ENCODE measurements at places on chromosomes 13 and 19.

GRCh38 chr13:46745706-46746105, 51.3 kb downstream of the ESD start:
- DNase-seq: no peak

GRCh38 chr19:46361915-46362314, 15.0 kb downstream of the PPP5C start:
- no peak for DNase-seq

GRCh38 chr19:8478598-8478997, 23.8 kb downstream of the PRAM1 start:
- no peak for DNase-seq

GRCh38 chr13:69648340-69649062, 459.1 kb upstream of the ATXN8OS start:
- no peak for DNase-seq

GRCh38 chr19:6866741-6867151, 20.6 kb upstream of the ADGRE1 start:
- DNase-seq: no peak

DNA sequence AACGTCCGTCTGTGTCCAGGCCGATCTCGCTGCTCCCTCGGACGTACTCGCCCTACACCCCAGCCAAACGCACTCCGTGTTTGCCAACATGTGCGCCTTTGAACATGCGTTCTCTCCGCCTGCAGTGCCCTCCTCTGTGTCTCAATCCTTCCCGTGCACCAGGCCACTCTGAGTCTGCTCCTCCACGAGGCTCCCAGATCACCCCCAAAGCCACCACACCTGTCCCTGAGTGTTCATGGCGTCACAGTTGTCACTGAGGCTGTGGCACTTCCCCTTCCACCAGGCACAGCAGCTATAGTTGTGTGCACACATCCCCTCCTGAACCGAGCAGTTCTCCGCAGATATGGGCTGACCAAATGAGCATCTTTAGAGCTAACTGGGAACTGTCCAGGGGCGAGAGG, 35.6 kb downstream of the RASA3 start:
- no peak for DNase-seq

DNA sequence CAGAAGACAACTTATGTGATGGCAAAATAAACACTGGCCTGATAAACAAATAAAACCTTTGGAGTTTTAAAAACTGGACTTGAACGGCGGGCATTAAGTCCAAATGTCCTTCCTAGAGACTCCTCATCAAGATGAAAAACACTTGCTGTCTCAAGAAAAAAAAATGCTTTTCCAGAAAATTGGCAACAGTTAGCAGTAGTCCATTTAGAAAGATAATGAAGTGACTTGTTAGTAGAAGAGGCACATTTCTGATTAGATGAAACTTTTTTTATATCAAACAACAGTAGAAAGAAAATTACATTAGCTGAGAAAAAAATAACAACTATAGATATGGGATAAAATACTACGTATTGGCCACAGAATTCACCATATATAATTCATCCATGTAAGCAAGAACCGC, 1750.7 kb upstream of the PCDH20 start:
- DNase-seq: no peak

DNA sequence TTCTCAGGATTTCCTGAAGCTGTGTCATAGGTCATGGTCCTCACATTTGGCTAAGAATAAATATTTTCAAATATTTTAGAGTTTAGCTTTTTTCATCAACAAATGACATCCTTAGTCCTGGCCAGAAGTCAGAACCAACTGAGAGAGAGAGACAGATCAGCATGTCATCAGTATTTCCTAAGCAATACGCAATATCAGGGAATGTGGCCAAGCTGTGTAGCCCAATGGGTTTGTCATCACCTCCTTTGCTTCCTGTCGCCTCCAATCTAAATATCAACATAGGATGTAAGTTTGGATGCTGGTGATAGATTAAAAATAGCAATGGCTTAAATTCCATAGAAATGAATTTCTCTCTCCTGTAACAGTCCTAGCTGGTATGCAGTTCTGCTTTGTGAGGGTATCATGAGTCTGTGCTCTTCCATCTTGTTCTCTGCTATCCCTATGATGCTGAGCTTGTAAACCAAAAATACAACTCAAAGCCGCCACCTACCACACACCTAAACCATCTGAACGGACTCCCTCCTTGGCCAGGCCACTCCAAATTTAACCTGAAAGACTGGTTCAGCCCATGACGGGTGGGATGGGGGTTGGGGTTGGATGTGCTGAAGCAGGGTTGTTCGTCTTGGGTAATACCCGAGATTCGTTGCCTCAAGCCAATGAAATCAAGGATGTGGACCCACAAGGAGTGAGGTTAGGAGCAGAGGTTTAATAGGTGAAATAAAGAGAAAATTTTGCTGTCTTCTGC, 10.0 kb upstream of the IGSF23 start:
- no peak for DNase-seq

GRCh38 chr19:13926715-13927114, 11.5 kb downstream of the PODNL1 start:
- no peak for DNase-seq

- DNase-seq: no peak
These were observed 49.7 kb downstream of the CRTC1 start for GRCh38 chr19:18733196-18733647.

- DNase-seq: no peak
These were observed 18.1 kb downstream of the GADD45B start for GRCh38 chr19:2494084-2494446.

GRCh38 chr13:104006625-104007075, 940.4 kb upstream of the SLC10A2 start:
- DNase-seq: no peak

DNA sequence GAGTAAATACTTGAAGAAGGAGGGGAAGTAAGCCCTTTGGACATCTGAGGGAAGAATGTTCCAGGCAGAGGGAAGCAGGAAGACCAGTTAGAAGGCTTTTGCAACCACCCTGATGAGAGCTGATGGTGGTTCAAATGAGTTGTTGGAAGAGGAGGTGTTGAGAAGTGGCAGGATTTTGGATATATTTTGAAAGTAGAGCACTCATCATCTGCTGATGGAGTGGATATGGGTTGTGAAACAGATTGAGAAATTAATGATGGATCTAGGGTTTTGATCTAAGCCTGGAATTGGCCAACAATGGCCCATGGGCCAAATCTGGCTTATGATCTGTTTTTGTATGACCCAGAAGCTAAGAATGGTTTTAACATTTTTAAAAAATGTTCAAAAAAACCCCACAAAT, 230.7 kb downstream of the NDFIP2 start:
- DNase-seq: no peak

DNA sequence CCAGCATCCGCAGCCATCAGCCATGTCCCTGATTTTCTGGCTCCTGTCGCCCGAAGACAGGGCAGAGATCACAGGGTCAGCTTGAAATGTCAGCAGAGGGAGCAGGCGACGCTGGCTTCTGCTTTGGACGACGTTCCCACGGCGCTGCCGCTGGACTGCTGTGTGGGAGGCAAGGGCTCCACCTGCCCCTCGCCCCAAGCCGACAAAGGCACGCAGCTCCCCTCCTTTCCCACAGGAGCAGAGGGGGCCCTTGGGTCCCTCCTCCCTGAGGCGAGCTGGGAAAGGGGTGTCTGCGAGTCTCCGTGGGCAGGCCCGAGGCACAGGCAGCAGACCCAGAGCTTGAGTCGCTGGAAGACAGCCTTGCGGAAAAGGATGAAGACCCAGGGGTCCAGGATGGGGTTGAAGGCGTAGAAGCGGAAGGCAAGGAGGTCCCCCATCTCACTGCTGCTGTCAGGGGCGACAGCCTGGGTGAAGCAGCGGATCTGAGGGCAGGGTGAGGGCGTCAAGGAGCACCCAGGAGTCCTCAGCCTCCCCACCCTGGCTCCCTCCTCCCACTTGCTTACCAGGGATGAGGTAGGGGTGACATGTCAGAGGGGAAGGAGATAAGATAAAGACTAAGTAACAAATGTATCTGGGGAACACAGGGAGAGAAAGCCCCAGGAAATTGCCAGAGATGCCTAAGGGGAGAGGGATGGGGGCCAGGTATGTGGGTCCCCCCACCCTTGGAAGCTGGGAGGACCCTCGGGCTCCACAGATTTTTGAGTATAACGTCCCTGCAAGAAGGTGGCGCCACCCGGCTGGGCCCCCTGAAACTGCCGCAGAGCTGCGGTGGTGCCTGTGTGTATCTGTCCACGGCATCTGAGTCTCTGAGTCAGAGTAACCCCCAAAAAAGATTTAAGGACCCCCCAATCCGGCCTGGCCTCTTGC, 3.4 kb downstream of the PTGIR start:
- DNase-seq: no peak

- no peak for DNase-seq
These were observed 1623.4 kb upstream of the PRR20A start for GRCh38 chr13:55517312-55517711.

DNA sequence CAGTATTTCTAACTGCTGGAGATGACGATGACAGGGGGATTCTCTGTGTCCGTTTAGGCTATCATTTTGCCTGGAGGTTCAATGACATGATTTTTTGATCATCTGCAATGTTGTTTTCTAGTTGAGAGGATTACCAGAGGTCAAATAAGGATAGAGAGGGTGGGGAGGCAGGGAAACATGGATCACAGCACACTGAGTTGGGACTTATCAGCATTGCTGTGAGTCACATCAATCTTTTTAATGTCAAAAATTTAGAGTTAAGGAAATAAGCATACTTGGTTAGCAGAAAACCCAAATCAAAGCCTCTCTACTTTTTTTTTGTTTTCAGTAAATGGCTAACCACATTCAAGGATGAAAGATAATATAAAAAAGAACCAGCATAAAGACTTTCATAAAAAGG, 43.0 kb upstream of the CSNK1A1L start:
- no peak for DNase-seq

- DNase-seq: peak; percentile 34
These were observed 12.4 kb upstream of the ELAVL1 start for GRCh38 chr19:8017808-8018207.

DNA sequence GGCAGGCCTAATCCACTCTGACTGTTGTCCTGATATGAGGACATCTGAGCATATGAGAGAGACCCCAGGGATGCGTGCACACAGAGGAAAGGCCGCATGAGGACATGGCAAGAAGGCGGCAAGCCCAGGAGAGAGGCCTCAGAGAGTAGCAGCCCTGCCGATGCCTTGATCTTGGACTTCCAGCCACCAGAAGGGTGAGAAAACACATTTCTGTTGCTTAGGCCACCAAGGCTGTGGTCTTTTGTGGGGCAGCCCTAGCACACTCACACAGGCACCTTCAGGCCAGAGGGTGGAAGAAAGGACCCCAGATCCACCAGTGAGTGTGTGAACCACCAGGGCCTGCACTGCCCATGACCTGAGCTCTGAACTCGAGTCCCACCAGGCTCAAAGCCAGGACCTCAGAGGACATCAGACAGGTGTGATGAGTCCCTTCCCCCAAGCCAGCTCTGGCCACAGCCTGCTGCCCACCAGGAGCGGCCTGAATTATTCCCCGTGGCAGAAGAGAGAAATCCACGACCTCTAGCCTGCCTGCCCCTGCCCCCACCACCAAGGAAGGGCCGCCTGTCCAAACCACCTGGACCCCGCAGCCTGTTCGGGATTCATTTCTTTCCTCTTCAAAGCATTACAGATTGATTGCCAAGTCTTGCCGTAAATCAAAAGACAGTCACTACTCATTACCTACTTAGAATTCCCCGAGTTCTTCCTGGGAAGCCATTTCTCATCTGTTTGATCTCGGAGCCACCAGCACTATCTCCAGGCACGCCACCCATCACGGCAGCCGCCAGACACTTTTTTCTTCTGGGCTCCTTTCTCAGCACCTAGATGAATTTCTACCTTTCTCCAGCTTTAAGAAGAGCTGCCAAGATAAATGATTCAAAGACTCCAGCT, 72.2 kb downstream of the CEBPG start:
- DNase-seq: no peak

DNA sequence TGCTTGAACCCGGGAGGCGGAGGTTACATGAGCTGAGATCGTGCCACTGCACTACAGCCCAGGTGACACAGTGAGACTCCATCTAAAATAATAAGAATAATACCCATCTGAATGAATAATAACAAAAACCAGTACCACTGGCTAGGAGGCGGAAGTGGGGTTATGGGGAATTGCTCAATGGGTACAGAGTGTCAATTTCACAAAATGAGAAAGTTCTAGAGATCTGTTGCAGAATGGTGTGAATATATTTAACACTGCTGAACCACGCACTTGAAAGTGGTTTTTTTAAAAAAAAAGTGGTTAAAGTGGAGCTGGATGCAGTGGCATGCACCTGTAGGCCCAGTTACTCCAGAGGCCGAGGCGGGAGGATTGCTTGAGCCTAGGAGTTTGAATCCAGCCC, 18.5 kb downstream of the KLF2 start:
- DNase-seq: no peak

DNA sequence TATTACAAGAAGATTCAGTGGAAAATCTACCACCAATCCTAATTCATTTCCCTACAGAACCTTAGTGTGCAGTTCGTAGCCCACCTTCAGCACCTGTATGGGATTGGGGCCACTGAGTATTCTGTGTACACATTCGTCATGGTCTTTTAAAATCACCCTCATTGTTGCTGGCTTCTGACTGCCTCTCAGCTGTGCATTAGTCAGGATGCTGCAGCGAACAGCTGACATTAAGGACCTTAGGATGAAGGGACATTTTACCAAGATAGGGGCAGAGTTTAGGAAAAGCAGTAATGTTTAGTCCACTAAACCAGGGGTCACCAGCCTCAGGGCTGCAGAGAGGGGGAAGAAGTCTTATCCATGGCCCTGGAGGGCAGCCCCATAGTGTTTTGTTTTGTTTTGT, 176.5 kb downstream of the COL4A1 start:
- DNase-seq: no peak

GRCh38 chr13:20945952-20946383, 43.4 kb upstream of the XPO4 start:
- peak; percentile 28 for DNase-seq

DNA sequence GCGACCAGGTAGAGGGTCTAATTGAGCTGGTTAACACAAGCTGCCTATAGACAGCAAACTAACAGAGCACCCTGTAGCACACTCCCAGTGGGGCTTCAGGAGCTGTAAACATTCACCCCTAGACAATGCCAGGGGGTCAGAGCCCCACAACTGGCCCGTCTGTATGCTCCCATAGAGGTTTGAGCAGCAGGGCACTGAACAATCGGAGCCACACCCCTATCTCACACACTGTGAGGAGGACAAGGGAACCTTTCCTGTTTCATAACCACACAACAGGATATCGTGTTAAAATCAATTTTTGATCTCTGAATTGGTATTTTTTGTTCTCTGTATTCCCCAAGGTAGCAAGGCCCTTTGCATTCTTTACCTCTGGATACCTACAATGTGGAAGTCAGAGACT, 266.1 kb downstream of the SPRY2 start:
- DNase-seq: no peak

- DNase-seq: no peak
These were observed 23.5 kb downstream of the TDRD12 start for GRCh38 chr19:32743021-32743420.

GRCh38 chr13:75073786-75074185, 408.2 kb downstream of the TBC1D4 start:
- DNase-seq: no peak

GRCh38 chr13:80558074-80558473, 217.1 kb upstream of the SPRY2 start:
- no peak for DNase-seq

- DNase-seq: no peak
These were observed 1169.6 kb downstream of the EFNB2 start for GRCh38 chr13:105365831-105366230.

Measured in left colon (tissue), 2 donors.